ENCODE measurements at places on chromosomes 4 and X. TPM values are rescaled to one million over a fixed set of nuclear protein-coding genes. Genes with fewer than 3 reads are reported as not detected.

DNA sequence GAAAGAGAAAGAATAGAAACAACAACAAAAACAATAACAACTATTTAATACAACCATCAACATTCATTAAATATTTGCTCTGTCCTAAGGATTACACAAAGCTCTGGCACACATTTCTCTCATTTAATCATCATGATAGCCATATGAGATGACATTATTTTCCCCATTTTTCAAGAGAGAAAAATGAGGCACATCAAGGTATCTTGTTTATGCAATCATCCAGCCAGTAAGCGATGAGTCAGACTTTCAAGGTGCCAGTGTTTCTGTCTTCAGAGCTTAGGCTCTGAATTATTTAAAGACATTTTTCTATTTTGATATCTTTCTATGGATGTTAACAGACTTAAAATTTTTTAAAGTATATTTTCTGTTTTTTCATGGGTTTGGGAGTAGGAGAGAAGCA, 541.8 kb upstream of the SMIM31 start:
- no peak for DNase-seq

DNA sequence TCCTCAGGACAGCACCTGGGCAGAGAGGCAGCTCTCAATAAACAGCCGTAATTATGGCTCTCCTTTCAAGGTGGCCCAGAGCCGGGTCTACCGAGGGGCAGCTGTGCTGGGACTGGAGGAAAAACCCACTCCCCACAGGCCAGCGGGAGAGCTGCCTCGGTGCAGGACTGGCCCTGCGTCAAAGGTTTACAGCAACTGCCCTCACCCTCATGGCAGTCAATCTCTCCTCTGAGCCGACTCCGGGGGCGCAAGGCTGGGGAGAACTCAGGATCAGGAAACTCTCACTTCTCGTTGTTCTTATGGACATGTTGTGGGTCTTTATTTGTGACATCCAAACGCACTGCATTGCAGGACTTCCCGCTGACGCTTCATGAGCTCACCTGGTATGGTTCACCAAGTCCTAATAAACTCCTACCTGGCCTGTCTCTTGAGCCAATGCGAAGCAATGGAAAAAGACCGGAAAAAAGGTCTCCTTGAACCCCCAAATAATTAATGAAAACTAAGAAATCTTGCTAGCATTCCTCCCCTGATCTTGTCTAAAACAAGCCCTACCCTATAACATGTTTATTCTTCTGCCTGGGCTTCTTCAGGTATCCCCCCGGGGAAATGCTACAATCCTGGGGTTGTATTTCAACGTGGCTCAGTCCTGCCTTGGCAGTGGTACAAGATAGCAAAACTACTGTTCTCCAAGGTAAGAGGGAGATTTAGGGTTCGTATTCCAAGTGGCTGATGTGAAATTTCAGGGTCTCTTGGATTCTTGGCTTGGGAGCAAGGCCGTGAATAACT, 50.1 kb upstream of the CDKN2AIP start:
- DNase-seq = no peak

DNA sequence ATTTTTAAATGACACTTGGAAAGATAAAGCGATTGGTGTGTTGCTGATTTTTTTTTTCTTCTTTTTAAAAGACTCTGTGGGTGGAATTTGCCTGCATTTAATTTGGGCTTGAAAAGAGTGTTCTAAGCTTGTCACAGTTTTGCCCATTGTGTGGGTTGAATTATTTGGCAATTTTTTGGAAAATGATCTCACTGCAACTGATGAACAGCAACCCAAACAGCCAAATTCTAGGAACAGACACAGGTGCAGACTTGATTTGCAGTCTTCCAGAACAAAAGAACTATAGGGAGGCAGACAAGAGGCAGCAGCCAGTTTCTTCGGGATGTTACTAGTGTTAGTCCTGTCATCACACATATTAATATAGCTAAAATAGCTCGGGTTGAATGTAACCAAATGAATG, 40.5 kb downstream of the CASP6 start:
- DNase-seq = no peak

DNA sequence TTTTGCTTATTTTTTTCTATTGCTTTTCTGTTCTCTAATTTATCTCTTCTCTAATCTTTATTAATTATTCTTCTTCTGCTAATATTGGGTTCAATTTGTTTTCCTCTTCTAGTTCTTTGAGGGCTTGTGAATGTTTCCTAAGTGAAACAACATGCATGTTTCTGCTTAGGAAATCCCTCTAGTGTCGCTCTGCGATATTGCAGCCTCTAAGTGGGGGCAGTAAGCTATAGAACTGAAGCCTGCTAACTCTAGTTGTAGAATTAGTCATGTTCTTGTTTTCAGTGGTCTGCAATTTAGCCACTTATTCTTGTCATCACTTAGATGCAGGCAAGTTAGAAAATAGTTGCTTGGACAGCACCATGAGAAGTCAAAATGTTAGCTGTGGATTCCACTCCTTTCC, 222.6 kb downstream of the SPIN4 start:
- DNase-seq = no peak

DNA sequence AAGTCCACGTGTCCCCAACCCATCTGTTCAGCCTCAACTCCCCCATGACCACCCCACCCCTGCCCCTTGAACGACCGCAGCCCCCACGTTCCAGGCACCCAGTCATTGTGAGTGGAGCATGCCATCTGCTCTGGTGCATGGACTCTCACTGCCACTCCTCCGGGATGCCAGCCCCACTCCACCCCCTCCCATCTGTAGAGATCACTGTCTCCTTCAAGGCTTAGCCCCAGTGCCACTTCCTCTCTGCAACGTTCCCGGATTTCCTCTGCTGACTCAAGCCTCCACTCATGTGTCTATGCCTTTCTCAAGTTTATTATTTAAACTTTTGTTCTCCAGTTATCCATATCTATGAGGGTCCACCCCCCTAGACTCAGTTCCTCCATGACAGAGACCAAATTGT, 54.0 kb downstream of the MAML3 start:
- peak; percentile 42 for DNase-seq

DNA sequence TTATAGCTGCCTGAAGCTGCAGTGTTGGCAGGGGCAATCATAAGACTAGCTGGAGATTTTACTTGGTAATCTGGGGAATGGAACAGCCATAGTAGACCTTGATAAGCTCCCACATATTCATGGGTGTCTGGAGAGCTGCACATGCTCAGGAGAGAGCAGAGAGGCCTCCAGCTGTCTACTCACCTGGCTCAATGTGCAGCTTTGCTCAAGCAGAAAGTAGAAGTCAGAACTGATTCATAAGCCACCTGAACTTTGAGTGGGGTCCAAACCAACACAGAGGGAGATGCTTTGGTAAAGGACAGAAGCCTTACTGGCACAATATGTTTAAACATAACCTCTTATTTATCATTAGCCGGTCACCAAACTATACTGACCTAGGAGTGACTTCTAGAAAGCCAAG, 54.4 kb downstream of the KDM6A start:
- DNase-seq = no peak

- DNase-seq = peak; percentile 40
Measured at GRCh38 chrX:1661048-1661921, 46.4 kb downstream of the ASMT start.

DNA sequence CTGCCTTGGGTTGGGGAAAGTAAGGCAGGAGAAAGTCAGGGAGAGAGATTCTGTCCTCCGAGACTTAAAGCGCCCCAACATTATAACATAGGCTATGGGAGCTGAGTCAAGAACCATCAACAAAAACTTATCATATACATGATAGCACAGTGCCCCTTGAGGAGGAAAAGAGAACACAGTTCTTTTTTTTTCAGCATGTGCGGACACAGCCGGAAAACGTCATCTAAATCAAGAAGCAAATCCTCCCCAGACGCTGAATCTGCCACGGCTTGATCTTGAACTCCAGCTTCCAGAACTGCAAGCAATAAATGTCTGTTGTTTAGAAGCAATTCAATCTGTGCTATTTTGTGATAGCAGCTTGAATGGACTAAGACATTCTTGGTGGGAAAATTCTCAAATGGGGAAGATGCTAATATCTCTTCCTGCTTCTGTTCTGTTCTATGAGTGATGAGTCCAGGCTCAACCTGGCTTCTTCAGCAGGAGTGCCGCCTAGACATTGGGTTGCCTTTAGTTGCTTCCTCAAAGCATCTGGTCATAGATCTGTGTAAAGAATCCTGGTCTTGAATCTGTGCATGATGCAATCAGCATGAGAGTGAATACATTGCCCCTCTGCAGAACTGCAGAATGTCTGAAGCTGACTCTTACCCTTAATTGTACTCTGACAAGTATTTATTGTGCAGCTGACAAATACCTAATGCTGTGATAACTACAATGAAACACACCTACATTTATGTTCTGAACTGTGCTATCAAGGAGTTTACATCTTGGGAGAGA, 549.8 kb upstream of the PRKX start:
- DNase-seq = no peak

- no peak for DNase-seq
Measured at GRCh38 chrX:24334461-24334860, 20.6 kb upstream of the SUPT20HL2 start.

- DNase-seq = no peak
Measured at GRCh38 chrX:21702725-21703124, 44.6 kb upstream of the KLHL34 start.

GRCh38 chr4:153728151-153728550, 31.7 kb downstream of the RNF175 start:
- DNase-seq = no peak

DNA sequence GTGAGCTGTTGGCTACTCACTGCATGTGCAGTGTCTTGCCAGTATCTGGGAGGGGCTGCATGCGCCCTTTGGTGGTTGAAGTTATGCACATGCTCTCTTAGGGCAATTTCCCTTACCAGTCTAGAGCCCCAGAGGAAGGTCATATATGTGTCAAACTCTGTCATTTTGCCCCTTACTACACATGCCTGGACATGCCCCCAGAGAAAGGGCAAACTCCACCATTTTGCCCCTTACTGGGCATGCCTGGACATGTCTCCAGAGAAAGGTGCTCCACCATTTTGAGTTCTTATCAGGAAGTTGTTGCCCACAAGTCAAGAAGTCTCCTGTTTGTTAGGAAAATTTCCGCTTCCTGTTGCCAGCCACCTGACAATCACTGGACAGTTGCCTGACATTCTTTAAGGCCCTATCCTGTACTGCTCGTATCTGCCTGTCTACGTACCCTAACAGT, 56.4 kb upstream of the PLAC8 start:
- DNase-seq = no peak

DNA sequence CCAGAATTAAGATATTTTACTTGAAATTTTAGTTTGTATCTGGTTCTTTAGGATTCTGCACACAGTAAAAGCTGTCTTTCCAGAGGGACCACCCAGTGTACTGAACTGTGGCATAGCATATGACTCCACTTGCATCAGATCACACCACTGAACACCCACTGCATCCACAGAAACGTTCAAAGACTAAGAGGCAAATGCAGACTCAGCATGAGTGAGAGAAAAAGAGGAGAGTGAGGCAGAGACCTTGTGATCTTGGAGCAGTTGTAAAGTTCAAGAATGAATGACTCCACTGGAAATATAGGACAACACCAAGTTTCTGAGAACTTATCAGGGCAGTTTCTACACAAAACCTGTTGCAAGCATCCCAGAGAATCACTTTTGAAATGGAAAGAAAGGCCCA, 20.8 kb downstream of the PRDM5 start:
- DNase-seq = no peak

DNA sequence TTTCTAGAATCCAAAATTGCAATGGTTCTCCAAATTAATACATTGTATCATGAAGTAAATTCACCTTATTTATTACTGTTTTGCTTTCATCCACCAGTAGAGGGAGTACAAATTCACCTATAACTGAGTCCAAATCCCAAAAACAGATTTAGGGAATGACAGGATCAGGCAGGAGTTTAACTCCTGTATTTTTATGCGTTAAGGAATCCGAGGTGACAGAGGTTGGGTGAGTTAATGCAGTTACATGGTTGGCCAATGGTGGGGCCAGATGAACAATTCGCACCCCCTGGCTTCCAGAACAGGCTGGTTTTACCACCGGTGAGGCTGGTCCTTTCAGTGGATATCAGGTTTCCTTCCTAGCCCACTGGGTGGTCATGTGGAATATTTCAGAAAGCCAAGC, 82.4 kb downstream of the MTNR1A start:
- no peak for DNase-seq

- no peak for DNase-seq
Measured at GRCh38 chrX:96102997-96103396, 581.6 kb upstream of the DIAPH2 start.

GRCh38 chrX:34918856-34919255, 23.7 kb upstream of the FAM47B start:
- DNase-seq = no peak

DNA sequence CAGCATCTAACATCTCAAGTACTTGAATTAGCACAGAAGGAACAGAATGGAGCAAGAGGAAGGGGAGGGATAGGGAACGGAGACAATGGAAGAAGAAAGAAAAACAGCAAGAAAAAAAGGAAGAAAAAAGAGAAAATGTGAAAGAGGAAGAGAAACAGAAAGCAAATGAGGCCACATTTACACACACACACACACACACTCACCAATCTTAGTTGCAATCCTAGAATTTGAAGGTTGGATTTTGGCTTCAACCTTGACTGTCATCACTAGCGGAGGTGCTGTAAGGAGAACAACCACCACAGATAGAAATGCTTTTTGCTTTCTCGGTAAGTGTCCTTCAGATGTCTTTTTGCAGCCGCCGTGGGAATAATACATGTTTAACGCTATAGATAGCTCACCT, 327.1 kb upstream of the NWD2 start:
- DNase-seq = no peak

- no peak for DNase-seq
Measured at GRCh38 chr4:80154545-80154933, 42.8 kb upstream of the PRDM8 start.

DNA sequence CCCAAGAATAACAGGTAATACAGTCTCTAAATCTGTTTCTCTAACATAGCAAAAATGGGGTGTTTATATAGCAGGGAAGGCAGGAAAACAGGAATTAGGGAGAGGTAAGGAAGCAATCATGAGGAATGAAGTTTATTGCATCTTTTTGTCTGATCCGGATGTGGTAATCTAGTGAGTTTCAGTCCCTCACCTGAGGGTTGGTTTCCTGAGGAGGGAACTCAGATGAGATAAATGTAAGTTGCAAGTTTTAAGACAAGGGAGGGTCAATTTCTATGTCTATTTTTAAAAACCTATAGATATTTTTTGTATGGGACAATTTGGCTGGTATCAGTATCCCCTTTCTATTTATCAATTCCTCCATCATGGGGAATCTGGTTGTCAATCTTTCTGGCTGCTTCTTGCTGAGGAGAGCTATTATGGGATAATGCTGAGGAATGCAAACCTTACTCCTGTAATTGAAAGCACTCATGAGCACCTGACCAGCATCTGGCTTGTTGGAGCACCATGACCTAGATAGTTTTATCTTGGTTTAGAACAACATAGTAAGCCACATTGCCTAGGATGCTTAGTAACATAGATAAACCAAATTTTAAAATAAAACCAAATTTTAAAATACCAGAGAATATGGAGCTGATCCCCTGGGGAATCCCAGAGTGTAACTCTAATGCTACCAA, 130.1 kb downstream of the ADAM29 start:
- no peak for DNase-seq

- DNase-seq = peak; percentile 21
Measured at GRCh38 chr4:85084371-85085094, 118.0 kb upstream of the WDFY3 start.

GRCh38 chrX:10569946-10570345, 50.4 kb downstream of the MID1 start:
- DNase-seq = peak; percentile 35

- no peak for DNase-seq
Measured at GRCh38 chr4:30870513-30870912, 150.3 kb downstream of the PCDH7 start.

Gene EMD
- total RNA-seq = 15.1 TPM

Gene RBMXL3
- not detected for total RNA-seq

Gene LEF1
- 17.1 TPM for total RNA-seq

Gene UGT2B10
- total RNA-seq = not detected

Gene GC
- not detected for total RNA-seq

Gene TMPRSS11A
- not detected for total RNA-seq

Gene ARHGAP24
- total RNA-seq = 6.1 TPM

Gene CENPVL3
- 8.2 TPM for total RNA-seq

Measured in Daoy (cell line).